Activated CD8-positive, alpha-beta memory T cell treated with anti-CD3 and anti-CD28 coated beads for 1 hour (primary cell): ENCODE measurements at places on chromosomes 3 and 15.
A peak's percentile ranks its signal among the peaks of the same experiment; 100 is the strongest.

- no peak for DNase-seq
Measured at GRCh38 chr15:82315519-82316246, 33.6 kb downstream of the GOLGA6L10 start.

GRCh38 chr15:55197362-55197705 is 593 bp upstream of the RSL24D1 start:
- no peak for DNase-seq

GRCh38 chr3:45952456-45952855 is 9.2 kb downstream of the CXCR6 start:
- DNase-seq: no peak

DNA sequence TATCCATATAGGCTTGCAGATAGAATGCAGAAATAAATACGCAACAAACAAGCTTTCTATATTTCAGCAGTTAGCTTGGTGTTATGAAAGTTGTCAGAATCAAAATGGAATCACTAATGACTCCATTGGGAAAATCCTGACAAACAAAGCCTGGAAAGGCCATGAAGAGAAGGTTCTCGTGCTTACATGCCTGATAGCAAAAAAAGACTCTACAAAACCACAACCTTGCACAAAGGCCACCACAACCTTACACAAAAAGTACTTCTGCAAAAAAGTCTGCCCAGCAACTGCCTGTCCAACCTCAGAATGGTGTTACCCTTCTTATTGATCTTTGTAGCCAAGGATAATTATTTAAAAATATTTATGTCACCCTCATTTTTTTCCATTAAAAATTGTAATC is 14.4 kb upstream of the PLSCR1 start:
- DNase-seq: no peak

DNA sequence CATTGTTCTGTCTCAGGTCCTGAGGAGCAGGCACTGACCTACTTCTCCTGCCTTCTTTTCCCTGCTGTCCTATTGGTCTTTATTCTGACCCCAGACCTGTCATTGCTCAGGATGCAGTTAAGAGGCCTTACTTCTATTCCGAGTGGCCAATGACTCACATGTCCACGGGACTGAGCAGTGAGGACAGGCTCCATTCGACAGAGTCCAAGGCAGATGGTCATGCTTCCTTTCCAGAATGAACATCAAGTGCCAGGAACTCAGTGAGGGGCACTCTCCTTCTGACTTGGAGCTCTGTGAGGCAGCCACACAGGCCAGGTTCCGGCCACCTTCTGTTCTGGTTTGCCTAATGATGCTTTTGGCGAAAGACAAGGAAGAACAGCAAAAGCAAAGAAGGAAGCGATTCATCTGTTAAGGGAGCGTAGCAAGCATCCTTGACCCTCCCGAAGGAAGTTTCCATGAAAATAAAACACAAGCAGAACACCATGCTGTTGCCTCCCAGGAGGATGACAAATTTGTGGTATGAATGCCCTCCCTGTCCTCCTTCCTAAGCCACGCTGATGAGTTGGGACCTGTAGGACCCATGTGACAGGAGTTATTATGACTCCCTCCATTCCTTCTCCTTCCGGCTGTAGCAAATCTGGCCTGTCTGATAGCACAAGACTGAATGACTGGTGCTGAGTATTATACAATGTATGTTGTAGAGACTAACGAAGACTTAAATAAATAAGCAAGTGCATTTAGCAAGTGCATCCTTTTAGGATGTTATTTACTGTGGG is 14.4 kb upstream of the TPRG1 start:
- DNase-seq: no peak

- DNase-seq: no peak
Measured at GRCh38 chr3:171781711-171782127, 28.6 kb downstream of the PLD1 start.

DNA sequence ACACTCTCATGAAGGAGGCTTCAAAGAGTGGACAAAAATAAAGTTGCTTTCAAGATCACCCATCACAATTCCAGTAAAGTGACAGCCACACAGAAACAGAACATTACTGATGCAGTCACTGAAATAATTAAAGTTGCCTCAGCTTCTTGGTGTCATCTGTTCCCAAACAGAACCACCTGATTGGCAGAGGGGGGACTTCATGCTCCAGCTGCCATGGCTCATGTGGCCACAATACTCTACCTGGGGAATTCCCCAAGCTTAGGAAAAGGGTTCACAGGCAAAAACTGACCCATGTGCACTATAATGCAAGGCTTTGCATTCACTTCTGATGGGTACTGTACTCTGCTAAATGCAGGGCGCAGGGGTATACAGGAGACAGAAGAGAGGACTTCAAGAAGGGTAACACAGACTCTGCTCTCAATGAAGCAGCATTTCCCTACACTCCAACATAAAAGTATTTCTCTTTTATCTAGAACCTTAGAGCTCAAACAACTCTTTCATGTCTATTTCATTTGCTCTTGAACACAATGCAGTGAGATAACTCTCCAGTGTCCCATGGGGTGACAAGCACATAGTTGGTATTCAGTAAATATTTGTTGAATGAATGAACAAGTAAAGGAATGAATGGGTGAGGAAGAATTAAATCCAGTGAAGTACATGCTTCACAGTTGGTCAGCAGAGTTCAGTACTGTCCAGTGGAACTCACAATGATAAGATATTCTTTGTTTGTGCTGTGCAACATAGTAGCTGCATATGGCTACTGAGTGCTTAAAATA is 8.6 kb upstream of the CTNNB1 start:
- no peak for DNase-seq

DNA sequence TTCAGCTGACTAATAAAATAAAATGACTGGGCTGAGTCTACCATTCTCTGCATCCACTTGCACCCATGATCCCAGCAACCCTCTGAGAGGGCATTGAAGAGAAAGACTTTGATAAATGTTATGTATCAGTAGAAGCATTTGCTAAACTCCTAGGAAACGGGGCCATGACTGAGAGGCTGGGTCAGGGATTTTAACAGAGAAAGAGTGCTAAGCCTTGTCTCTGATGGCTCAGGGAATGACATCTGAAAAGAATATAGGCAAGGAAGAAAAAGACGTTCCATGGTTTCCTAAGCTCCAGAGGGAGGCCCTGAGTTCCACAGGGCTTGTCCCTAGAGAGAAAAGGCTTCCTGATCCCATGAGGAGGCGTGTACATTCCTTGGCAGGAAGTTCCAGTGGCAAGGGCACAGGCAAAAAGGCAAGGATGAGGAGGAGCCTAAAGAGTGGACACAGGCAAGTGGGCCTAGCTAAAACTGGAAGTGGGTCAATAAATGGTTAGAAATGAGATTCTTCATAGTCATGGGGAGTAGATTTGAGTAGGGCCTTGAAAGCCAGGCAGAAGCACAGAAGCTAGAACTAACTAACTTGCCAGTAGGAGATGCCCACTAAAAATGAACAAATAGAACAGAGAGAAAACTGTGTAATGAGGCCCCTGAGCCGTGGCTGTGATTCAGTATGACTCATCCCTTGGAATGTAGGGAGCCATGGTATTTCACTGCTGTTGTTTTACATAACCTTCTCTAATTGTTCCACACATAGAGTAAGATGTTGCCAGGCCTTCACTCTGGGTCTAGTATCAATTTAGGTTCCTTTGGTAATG is 44.9 kb upstream of the MANF start:
- DNase-seq: no peak

DNA sequence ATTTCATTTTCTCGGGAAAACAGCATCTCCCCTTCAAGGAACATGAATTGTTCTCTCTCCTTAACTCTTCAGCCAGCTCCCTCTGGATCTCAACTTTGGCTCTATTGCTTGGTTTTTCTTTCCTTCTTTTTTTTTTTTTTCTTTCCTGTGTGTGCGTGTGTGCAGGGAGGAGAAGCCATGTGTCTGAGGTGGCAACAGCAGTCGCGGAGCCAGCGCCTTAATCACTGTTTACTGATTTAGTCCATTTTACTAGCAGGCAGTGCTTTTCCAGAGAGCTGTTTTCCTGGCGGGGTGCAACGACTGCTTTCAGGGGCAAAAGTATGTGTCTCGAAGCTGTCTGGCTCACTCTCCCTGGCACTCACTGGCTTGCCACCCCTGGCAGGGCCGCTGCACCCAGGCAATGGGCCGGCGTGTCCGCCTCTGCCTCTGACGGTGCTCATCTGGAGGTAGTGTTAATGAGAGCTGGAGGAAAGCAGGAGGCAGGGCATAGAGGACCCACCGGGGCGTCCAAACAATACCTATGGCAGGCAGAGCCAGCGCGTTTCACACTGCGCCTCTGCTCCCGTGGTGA is 835.4 kb upstream of the NR2F2 start:
- DNase-seq: no peak

DNA sequence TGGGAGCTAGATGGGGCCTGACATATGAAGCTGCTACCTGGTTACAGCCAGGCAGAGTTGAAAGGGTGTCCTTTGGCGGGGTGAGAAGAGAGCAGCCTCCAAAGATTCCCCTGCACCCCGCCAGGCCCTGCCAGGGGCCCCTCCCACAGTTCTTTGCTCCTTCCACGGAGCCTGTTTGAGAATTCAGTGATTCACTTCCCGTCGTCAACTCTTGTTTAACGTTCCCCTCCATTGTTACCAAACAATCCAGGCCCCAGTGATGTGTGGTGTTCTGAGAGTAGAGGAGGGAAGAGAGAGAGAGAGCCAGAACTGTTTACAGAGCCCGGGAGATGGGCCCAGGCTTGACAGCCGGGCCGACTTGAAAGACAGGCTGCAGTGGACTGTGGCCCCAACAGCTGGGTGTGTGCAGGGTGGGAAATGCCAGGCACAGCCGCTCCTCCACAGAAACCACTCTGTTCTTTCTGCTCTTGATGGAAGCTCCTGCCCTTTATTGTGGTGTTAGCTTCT is 81.5 kb downstream of the SMAD3 start:
- DNase-seq: no peak

DNA sequence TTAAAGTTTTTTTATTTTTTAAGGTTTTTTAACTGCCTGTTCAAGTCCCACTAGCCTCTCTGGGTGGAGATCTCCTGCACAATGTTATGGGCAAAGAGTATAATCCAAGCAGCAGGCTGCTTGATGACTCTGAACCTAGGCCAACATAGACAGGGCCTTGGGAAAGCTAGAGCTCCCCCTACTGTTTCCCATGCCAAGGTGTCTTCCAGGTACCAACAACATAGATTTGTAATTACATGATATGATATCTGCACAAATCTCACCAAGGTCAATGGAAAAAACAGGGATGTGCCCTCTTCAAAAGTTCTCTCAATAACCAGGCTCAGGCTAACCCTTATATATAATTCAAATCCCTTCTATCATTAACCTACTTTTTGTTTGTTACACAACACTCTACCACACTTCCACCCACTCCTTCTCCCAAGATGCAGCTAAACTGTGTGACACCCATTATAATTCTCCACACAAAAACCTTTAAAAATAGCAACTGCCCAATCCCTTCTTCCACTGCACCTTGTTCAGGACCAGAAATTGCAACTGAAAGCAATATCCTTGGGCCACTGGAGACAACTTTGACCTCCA is 43.8 kb downstream of the RBM15B start:
- peak; percentile 8 for DNase-seq

- no peak for DNase-seq
Measured at GRCh38 chr3:51190199-51190598, 194.9 kb upstream of the MANF start.

GRCh38 chr15:56243163-56244037 is at the start of gene RFX7:
RFX7 (minus strand) TSS chr15:56243879; CDS start chr15:56243285, 594 bp downstream.
- no peak for DNase-seq

DNA sequence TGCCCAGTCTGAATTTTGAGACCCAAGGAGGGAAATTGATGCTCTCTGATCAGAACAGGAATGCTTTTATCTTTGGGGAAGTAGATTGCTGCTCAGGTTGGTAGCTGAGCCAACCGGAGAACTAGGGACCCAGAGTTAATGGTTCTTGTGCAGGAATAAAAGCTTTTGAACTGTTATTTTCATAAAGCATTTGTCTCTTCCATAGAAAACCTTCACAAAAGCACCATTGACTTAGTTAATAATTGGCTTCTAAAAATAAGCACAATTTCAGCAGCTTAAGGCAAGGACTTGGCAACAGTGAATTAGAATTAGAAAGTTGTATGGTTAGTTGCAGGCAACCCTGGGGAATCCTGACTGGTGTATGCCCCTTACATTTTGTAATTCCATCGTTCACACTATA is 53.8 kb downstream of the MAP2K1 start:
- DNase-seq: no peak

DNA sequence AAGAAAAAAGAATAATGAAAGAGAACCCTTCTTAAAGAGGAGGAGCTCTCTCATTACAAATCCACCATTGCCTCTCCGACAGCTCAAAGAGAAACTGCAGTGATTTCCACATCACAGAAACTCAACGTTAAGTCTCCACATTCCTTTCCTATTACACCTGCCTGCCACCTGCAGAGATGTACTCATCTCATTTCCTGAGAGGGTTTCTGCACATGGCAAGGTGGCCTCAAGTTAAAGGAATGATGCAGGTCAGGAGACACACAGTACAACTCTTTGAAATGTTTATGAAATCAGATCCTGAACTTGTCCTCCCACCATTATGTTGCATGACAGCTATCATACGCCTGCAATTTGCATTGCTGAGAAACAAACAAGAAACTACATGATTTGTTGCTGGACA is 458.4 kb upstream of the ADAMTS9 start:
- no peak for DNase-seq

GRCh38 chr3:114052216-114052615 is 4.1 kb downstream of the CCDC191 start:
- DNase-seq: no peak

- peak; percentile 58 for DNase-seq
Measured at GRCh38 chr3:16884084-16884747, 539 bp upstream of the PLCL2 start.

DNA sequence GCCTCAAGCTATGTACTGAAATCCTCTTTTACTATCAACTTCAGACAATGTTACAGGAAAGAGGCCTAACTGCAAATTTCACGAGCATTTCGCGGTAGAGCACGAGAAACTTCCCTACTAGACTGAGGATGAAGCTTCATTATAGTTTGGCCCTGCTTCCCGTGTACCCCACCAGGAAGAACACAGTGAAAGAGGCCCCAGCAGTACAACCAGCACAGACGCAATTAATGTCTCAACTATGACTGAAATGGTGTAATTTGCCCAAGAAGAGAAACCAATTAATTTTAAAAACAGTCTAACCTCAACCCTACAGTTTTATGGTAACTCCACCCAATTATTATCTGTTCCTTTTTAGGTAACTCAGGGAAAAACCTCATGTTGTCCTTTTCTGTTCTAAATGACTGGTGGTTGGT is 12.1 kb downstream of the CHSY1 start:
- no peak for DNase-seq
